ENCODE measurements at places on chromosomes 16 and 17. TPM values are rescaled to one million over a fixed set of nuclear protein-coding genes. Genes with fewer than 3 reads are reported as not detected.

Gene TBC1D3G
- total RNA-seq: 0.75 TPM

Gene B9D1
- 0.37 TPM for total RNA-seq

DNA sequence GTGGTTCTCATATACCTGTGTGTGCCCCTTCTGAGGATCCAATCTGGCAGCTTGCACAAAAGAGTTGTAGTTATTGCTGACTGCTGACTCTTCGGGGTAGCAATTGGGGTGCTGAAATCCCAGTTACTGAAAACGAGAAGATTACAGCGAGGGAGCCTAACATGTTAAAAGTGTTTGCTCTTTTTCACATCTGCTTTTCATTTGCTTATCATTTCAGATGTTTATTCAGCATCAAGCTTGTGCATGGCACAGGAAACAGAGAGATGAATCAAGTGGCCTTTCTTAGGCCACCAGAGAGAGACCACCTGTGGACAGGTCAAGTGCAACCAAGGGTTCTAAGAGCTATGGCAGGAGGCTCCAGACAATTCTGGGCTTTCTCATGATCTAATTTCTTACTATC, 16.9 kb downstream of the DHRS7B start:
- H3K4me1 ChIP-seq: peaks cover 2% of the 10 kb centered on the region
- H3K27me3 ChIP-seq: no peaks in the 10 kb centered on the region
- DNase-seq: no peak
- H3K36me3 ChIP-seq: no peaks in the 10 kb centered on the region

GRCh38 chr17:45284176-45285140, 22.6 kb upstream of the SPATA32 start:
- no peak overlapping the region for H3K4me3 ChIP-seq
- DNase-seq: no peak
- peak overlapping the region; percentile 85 for H3K27ac ChIP-seq
- H3K27me3 ChIP-seq: no peaks in the 10 kb centered on the region

Measured in T-helper 17 cell (primary cell).